ENCODE measurements at places on chromosomes 11 and 22.
A peak's percentile ranks its signal among the peaks of the same experiment; 100 is the strongest.

GRCh38 chr22:32539631-32540421 is 65.2 kb downstream of the FBXO7 start:
- H3K27me3 ChIP-seq: peaks cover 21% of the 10 kb centered on the region
- peaks cover 2% of the 10 kb centered on the region for H3K36me3 ChIP-seq

GRCh38 chr11:61731211-61731951 is 21.1 kb upstream of the MYRF start:
- no peak overlapping the region for H3K27ac ChIP-seq
- peaks cover 7% of the 10 kb centered on the region for H3K27me3 ChIP-seq
- DNase-seq: no peak
- no peak overlapping the region for H3K4me3 ChIP-seq

DNA sequence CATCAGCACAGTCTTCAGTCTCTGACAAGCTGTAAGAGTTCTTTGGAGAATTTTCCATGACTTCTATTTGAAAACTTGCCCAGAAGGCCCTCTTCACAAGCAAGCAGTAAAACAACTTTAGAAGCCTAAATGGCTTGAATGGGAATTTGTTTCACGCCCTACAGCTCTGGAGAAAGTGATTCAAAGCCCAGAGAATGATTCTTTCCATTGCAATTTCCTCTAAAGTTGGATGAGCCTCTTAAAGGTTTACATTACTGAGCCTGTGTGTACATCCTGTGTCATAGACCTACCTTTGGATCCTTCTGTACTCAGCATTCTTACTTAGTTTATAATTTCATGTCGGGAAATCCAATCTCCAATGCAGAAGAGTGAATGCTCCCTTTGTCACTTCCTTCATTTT is 6.8 kb upstream of the OR8B3 start:
- no peak overlapping the region for H3K4me3 ChIP-seq
- DNase-seq: no peak
- no peak overlapping the region for H3K27ac ChIP-seq
- H3K4me1 ChIP-seq: peaks cover 3% of the 10 kb centered on the region

- peaks cover 35% of the 10 kb centered on the region for H3K4me1 ChIP-seq
- H3K27ac ChIP-seq: no peak overlapping the region
- no peak for DNase-seq
- no peaks in the 10 kb centered on the region for H3K27me3 ChIP-seq
- H3K36me3 ChIP-seq: peaks cover 22% of the 10 kb centered on the region
Observed at GRCh38 chr11:78293536-78293935, 104.8 kb downstream of the USP35 start.

- H3K4me1 ChIP-seq: peaks cover 20% of the 10 kb centered on the region
- peak; percentile 30 for DNase-seq
- peak overlapping the region; percentile 94 for H3K27ac ChIP-seq
- no peaks in the 10 kb centered on the region for H3K27me3 ChIP-seq
Observed at GRCh38 chr11:101008961-101009689, 120.5 kb downstream of the PGR start.

DNA sequence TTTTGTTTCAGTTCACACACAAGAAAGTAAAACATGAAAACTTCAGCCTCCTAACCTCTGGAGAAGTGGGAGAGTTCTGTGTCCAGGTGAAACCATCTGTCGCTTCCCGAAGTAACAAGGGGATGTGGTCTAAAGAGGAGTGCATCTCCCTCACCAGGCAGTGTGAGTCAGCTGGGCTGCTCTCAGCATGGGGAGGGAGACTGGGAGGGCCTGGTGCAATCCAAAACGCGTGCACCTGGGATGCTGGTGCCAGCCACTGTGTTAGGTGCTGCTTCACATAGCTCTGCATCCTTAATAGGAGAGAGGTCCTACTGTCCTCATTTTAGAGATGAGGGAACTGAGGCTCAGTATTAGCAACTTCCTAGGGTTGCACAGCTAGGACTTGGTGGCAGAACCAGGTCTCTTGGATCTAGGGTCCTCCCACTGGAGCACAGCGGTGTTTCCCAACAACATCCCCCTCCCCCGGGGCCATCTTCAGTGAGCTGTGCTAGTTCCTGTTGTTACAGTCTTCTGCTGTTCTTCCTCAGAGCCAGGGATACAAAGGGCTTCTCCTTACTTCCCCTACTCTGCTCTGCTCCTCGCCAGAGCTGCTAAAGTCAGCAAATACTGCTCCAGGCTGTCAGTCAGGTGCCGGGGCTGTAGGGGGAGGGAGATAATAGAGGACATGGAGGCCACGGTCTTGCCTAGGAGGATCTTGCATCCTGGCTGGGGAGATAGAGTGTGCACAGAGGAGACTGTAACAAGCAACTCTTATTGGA is 8.0 kb downstream of the IL10RA start:
- peaks cover 50% of the 10 kb centered on the region for H3K36me3 ChIP-seq
- H3K4me3 ChIP-seq: no peak overlapping the region
- H3K27me3 ChIP-seq: no peaks in the 10 kb centered on the region
- DNase-seq: no peak
- H3K4me1 ChIP-seq: peaks cover 45% of the 10 kb centered on the region

- no peak overlapping the region for H3K27ac ChIP-seq
- H3K27me3 ChIP-seq: peaks cover 11% of the 10 kb centered on the region
- DNase-seq: no peak
- peaks cover 5% of the 10 kb centered on the region for H3K4me1 ChIP-seq
- H3K36me3 ChIP-seq: no peaks in the 10 kb centered on the region
- H3K4me3 ChIP-seq: no peak overlapping the region
Observed at GRCh38 chr11:117700551-117700950, 96.5 kb downstream of the DSCAML1 start.

DNA sequence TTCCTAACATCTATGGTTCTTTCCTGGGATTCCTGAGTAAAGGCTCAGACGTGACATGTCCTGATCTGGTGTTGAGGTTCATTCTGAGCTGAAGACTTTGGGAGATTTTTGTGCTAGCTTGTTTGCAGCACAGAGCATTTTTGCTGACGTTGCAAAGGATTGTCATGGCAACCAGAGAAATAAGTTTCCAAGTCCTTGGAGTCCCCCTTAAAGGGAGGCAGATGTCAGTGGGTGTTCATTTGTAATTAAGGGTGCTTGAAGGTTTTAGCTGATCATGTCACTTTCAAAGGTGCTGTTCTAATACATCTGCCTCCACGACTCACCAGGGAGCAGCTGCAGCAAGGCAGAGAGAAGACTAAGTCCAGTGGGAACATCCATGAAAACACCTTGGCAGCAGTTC is 5.4 kb upstream of the SYN3 start:
- no peak overlapping the region for H3K4me3 ChIP-seq
- no peaks in the 10 kb centered on the region for H3K36me3 ChIP-seq
- peaks cover 5% of the 10 kb centered on the region for H3K4me1 ChIP-seq
- peaks cover 16% of the 10 kb centered on the region for H3K27me3 ChIP-seq
- no peak for DNase-seq
- H3K27ac ChIP-seq: no peak overlapping the region

GRCh38 chr11:10376061-10376460 is 71.2 kb downstream of the ADM start:
- no peaks in the 10 kb centered on the region for H3K36me3 ChIP-seq
- no peak for DNase-seq
- H3K4me3 ChIP-seq: no peak overlapping the region
- H3K27ac ChIP-seq: no peak overlapping the region

GRCh38 chr11:117427356-117427874 is 99.8 kb downstream of the CEP164 start:
- H3K36me3 ChIP-seq: no peaks in the 10 kb centered on the region
- no peak overlapping the region for H3K4me3 ChIP-seq
- DNase-seq: no peak
- no peaks in the 10 kb centered on the region for H3K4me1 ChIP-seq

- no peaks in the 10 kb centered on the region for H3K36me3 ChIP-seq
- no peaks in the 10 kb centered on the region for H3K4me1 ChIP-seq
- no peak overlapping the region for H3K4me3 ChIP-seq
- no peak for DNase-seq
- peaks cover under 1% of the 10 kb centered on the region for H3K27me3 ChIP-seq
Observed at GRCh38 chr11:131833366-131833765, 463.0 kb downstream of the NTM start.

- peaks cover 4% of the 10 kb centered on the region for H3K4me1 ChIP-seq
- H3K27me3 ChIP-seq: peaks cover 5% of the 10 kb centered on the region
- no peak overlapping the region for H3K27ac ChIP-seq
Observed at GRCh38 chr22:46473021-46473779, 64.2 kb downstream of the CELSR1 start.

- H3K4me1 ChIP-seq: peaks cover 41% of the 10 kb centered on the region
- H3K4me3 ChIP-seq: peak overlapping the region; percentile 0
- H3K36me3 ChIP-seq: peaks cover 25% of the 10 kb centered on the region
Observed at GRCh38 chr22:30354644-30355043, 2.0 kb downstream of the SF3A1 start.

- DNase-seq: peak; percentile 67
- no peaks in the 10 kb centered on the region for H3K27me3 ChIP-seq
- no peaks in the 10 kb centered on the region for H3K36me3 ChIP-seq
- peaks cover 67% of the 10 kb centered on the region for H3K4me1 ChIP-seq
- H3K27ac ChIP-seq: peak overlapping the region; percentile 93
Observed at GRCh38 chr11:10455637-10456487, 798 bp downstream of the AMPD3 start.

GRCh38 chr11:124729571-124729970 is 10.2 kb upstream of the NRGN start:
- no peak for DNase-seq
- H3K27me3 ChIP-seq: peaks cover 9% of the 10 kb centered on the region
- H3K36me3 ChIP-seq: no peaks in the 10 kb centered on the region
- peaks cover 18% of the 10 kb centered on the region for H3K4me1 ChIP-seq

DNA sequence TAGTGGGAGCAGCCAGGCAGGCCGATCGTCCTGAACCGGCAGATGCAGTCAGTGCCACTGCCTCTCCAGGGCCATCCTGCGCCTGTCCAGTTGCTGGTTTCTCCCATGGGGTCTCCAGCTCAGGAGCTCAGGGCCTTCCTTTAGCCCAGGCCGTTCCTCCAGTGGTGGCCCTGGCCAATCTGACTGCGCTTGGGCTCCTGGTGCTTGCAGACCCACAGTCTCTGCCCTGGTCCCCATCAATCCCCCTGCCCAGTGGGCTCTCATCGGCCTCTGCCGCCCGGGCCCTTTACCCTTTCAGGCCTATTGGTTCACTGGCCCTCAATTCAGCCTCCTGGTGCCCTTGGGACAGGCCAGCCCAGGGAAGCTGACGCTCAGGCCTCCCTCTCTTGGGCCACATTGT is 29.2 kb upstream of the TSKU start:
- H3K27me3 ChIP-seq: peaks cover 13% of the 10 kb centered on the region
- H3K36me3 ChIP-seq: no peaks in the 10 kb centered on the region
- no peak overlapping the region for H3K4me3 ChIP-seq
- no peak overlapping the region for H3K27ac ChIP-seq
- DNase-seq: no peak
- no peaks in the 10 kb centered on the region for H3K4me1 ChIP-seq

GRCh38 chr11:12754582-12755234 is 80.5 kb downstream of the TEAD1 start:
- H3K27me3 ChIP-seq: no peaks in the 10 kb centered on the region
- H3K4me1 ChIP-seq: no peaks in the 10 kb centered on the region
- H3K27ac ChIP-seq: no peak overlapping the region
- DNase-seq: no peak
- no peak overlapping the region for H3K4me3 ChIP-seq

DNA sequence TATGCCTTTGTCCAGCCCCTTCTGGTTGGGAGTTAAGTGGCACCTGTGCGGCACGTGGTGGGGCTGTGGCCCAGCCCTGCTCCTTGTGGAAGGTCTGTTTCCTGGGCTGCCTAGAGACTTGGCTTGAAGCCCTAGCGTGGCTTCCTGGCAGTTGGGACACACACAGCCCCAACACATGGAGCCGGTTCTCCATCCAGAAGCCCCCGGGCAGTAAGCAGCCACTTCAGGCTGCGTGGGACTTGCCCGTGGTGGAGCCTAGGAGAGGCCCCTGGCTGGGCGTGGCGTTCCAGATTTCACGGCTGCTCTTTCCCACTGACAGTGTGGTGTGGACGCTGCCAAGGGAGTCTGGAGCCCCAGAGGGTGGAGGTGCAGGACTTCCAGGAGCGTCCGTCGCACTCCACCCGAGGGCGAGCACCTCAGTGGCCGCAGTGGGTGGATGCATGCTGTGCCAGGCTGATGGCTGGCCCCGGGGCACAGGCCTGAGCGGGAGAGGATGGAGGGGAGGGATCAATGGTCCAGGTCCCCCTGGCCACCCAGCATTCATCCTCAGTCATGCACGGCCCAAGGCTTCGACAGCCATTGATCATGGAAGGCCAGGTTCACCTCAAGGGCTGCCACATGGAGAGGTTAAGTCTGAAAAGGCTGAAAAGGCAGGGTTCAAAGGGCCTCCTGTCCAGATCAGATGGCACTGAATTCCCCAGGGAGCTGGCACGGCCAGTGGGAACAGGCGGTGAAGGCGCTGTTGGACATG is 9.3 kb downstream of the CCND1 start:
- no peak overlapping the region for H3K27ac ChIP-seq
- H3K36me3 ChIP-seq: no peaks in the 10 kb centered on the region
- peaks cover 3% of the 10 kb centered on the region for H3K4me1 ChIP-seq
- no peak overlapping the region for H3K4me3 ChIP-seq
- no peak for DNase-seq

GRCh38 chr11:441043-441417 is 781 bp downstream of the ANO9 start:
- H3K27ac ChIP-seq: peak overlapping the region; percentile 43
- H3K27me3 ChIP-seq: no peaks in the 10 kb centered on the region
- peaks cover 21% of the 10 kb centered on the region for H3K4me1 ChIP-seq
- H3K36me3 ChIP-seq: peaks cover 2% of the 10 kb centered on the region
- DNase-seq: no peak

DNA sequence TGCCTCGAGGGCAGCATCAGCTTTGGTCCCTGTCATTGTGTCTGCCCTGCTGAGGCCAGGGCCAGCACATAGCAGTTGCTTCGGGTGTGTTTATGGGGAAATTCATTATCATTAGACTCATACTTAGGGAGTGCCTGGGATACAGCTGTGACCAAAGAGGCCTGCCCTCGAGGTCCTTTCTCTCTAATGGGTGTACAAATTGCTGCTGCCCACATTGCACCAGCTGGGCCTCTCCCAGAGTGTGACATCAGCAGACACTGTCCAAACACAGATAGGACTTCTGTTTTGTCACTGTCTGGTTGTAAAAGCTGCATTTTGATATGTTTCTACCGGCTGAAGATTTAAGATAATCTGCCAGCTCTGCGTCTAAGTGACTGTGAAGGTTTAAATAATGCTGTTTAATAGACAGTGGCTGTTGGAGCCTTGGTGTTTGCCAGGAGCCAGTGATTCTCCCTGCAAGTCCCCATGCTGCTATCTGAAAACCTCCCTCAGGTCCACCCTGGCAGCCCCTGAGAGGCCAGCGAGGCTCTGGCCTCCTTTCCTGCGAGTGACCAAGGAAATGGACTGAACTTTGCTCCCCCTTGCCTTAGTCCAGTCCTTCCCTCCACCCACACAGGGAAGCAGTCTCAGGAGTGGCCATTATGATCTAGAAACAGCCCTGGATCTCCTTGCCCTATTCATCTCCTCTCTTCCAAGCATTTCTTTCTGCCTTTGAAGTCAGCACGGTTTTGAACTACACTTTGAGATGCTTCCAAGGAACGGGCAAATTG is 505.2 kb downstream of the TBC1D22A start:
- H3K27me3 ChIP-seq: peaks cover 6% of the 10 kb centered on the region
- DNase-seq: no peak
- no peaks in the 10 kb centered on the region for H3K36me3 ChIP-seq
